CD4-positive, alpha-beta T cell treated with Interleukin-10 for 1 hour (primary cell): ENCODE measurements at places on chromosomes 13 and 19.

- no peak for DNase-seq
Observed at GRCh38 chr13:76944456-76944855, 3.9 kb upstream of the ACOD1 start.

DNA sequence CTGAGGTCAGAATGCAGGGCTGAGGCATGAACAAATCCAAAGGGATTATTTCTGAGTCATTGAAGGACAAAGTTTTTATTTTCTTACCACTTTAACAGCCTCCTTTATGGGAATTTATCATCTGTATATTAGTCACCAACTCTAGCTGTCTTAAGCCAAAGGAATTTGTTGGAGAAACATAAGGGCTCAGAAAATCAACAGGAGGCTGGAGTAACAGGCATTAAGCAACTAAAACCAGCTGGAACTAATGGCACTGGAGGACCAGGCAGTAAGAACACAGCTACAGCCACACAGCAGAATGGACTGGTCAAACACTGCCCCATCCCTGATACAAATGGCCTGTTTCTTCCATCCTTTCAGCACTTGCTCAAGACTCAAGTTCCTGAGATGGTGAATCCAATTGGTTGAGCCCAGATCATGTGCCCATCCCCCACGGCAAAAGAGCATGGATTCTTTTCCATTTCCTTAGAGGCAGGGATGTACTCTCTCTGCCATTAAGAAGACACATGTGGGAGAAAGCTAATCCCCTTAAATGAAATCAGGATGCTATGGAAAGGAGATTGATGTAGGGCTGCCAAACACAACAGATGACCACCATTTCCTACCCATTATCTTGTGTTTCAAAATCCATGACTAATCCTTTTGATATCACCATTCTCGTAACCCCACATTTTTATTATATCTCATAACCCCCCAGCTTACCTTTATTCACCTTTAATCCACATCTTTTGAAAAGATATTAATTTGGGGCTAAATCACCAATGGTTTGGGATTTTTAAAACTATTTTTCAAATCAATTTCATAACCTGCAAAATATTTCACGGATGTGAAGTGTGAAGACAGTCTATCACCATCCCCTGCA, 157.0 kb upstream of the FNDC3A start:
- DNase-seq: no peak

DNA sequence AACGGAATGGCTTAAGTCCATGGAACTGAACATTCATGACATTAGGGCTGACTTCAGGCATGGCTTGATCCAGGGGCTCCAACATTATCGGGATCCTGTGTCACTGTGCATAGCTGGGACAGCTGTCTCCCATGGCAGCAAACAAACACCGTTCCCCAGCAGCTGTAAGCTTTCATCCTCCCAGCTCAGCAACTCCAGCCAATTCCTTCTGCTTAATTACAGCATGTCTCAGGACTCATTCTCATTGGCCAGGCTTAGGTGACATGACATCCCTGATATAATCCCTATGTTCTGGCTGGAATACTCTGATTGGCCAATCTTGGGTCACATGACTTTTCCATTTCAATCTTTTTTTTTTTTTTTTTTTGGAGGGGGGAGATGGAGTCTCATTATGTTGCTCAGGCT, 10.9 kb upstream of the TLE5 start:
- no peak for DNase-seq

DNA sequence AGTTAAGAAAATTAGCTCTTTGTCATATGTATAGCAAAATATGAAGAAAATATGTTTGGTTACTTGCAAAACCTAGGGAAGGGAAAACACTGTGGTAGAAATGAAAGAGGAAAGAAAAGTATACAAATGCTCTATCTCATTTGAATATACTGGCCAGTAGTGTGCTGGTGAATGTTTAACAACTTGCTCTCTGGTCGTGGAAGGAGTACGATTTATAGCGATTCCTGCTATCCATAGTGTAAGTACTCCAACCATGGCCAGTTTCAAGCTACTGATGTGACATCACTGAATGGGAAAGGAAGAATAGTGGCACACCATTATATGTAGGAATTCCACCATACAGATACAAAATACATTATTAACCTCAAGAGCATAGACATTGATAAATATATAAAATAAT, 9.3 kb downstream of the BORA start:
- DNase-seq: no peak

DNA sequence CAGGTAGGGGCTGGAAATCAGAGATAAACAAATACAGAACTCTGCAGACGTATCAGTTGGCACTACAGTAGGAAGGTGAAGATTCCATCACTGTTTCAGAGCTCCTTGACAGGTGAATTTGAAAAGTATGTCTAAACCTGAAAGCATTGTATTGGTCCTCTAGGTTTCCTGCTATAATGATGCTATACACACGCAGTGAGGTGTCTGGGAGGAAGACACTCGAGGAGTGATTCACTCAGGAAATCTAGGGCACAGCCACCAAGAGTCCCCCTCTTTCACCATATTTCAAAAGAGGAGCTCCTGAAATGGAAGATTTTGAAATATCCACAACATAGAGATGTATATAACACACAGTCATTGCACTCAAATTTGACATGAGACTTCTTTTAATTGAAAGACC, 331.0 kb upstream of the DACH1 start:
- no peak for DNase-seq
